ENCODE measurements at places on chromosomes 2 and 18.
A peak's percentile ranks its signal among the peaks of the same experiment; 100 is the strongest.

GRCh38 chr18:59846814-59847490, 52.8 kb upstream of the PMAIP1 start:
- DNase-seq: no peak

- DNase-seq: no peak
Measured at GRCh38 chr2:192546565-192546964, 351.8 kb upstream of the TMEFF2 start.

DNA sequence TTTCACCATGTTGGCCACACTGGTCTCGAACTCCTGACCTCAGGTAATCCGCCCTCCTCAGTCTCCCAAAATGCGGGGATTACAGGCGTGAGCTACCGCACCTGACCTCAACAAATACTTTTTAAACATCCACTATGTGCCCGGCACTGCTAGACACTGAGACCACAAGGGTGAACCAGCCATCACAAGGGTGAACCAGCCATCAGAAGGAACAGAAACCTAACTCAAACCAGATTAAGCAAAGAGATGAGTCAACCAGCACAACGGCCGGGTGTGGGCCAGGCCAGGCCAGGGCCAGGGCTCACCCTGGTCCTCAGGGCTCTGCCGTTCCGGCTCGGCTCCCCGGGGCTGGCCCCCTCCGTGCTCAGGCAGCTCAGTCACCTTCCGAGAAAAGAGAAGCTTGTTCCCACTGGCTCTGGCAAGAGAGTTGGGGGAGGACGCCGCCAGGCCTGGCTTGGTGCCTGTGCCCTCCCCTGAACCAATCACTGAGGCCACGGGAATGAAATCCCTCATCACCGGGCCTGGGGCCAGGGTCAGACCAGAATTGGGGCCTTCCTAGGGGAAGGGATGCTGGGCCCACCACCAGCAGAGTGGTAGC, 4.4 kb downstream of the TEX44 start:
- no peak for DNase-seq

DNA sequence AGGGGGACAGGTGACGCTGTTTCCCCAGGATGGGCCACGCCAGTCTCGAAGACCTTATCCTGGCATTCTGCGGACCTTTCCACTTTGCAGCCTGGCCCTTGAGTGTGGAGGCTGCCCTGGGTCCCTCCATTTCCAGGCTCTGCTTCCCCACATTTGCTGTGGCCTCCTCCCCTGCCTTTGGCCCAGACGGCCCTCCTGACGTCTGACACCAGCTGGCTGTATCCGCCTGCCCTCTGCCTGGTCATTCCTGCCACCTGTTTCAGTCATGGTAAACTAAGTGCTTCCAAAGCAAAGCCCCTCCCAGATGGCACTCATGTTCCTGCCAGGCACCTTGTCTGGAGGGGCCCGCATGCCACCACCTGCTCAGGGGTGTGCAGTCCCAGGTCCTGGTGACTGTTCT, 95.1 kb downstream of the ASB1 start:
- DNase-seq: no peak

- peak; percentile 81 for DNase-seq
Measured at GRCh38 chr2:136135921-136136906, 18.3 kb upstream of the CXCR4 start.

- no peak for DNase-seq
Measured at GRCh38 chr2:21228041-21228895, 104.5 kb downstream of the TDRD15 start.

- DNase-seq: no peak
Measured at GRCh38 chr2:101295895-101296294, 12.6 kb downstream of the RNF149 start.

- no peak for DNase-seq
Measured at GRCh38 chr2:26576565-26577441, 64.4 kb downstream of the CIB4 start.

DNA sequence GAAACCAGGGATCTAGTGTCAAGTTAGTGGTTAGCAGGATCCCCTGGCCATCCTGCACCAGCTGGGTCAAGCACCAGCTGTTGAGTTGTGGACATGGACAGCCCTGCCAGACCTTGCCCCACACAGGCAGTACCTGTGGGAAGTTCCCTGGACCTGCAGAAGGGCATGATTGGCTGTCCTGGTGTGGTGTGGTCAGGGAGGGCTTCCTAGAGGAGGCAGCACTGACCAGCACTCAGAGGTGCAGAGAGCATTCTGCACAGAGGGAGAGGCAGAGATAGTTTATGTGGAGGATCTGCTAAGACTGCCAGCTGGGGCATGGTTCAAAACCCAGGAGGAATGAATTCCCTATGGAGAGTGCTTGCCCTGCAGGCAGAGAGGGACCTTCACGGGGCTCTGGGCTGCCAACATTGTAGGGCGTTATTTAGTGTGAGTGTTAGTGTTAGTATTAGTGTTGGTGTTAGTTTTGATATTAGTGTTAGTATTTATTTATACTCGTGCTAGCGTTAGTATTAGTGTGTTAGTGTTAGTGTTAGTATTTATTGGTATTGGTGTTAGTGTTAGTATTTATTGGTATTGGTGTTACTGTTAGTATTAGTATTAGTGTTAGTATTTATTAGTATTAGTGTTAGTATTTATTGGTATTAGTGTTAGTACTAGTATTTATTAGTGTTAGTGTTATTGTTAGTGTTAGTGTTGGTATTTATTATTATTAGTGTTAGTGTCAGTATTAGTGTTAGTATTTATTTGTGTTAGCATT, 31.9 kb downstream of the TWIST2 start:
- DNase-seq: no peak

DNA sequence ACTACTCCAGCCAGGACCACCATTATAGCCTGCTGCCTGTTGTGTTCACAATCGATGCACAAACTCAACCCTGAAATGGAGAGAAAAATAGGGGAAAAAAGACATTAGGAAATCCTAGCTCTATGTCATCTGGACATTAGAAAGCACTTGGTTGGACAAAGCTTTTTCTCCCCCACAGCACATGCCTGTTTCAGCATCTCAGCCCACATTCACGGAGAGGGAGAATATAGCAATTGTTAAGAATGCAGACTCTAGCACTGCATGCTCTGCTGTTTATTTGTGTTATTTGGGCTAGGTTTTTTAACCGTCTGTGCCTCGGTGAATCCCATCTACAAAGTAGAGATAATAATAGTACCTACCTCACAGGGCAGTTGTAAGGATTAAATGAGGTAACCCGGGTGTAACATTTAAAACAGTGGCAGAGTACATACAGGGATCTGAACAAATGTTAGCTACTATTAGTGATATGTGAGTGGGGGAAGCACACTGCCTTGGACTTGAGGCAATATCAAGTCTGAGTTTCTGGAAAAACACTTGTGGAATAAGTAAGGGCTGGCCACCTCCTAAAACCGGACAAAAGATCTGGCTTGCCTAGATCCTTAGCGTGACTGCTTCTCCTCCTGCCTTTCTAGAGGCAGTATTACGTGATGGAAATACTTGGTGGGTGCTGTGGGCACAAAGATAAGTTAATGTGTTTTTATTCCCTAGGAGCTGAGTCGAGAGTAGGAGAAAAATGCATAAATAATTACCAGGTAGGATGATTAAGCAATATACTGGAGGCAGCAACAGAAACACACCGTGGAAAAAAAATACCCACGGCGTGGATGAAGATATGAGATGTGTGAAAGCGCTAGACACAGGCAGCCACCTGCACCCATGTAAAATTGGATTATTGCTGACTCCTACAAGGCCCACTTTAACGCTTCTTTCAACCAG, 1.0 kb upstream of the PPP1CB start:
- peak; percentile 14 for DNase-seq

DNA sequence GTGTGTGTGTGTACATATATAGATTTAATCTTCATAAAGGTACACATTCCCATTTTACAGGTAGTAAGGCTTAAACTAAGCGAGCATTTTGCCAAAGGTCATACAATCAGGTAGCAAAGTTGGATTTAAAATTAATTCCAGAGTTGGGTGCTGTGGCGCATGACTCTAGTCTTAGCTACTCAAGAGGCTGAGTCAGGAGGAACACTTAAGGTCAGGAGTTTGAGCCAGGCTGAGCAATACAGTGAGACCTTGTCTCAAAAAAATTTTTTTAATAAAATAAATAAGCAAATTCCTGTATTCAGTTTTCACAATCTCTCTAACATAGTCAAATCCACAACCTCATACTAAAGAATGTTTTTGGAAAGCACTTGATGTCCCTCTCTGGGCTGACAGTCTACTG, 111.5 kb upstream of the LDLRAD4 start:
- no peak for DNase-seq

DNA sequence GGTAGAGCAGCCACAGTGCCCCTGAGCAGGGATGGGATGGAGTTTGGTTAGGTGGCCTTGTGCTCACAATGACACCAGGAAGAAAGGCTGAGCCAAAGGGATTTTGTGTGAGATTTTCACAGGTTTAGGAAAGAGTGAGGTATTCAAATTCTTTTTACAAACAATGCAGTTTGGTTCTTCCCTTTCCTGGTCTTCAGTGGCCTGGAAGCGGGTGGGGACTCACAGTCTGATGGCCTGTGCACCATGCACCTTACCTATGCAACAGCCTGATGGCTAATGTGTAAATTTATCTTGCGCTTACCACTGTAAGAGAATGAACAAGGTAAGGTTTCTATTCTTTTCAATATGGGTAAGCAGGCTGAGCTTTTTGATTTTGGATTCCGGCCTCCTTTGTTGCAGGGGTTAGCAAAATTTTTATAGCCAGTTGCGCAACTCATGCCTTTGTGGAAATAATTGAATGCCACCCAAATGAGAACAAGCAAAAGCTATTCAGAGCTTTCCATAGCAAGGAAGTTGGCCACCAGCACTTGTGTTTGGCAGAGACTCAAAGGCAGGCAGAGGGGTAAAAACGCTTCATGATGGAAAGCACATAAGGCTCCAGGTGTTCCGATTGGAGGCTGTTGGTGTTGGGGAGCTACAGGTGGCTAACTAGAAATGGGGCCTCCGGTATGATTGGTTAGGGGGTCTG, 23.8 kb upstream of the IL1R2 start:
- DNase-seq: no peak

DNA sequence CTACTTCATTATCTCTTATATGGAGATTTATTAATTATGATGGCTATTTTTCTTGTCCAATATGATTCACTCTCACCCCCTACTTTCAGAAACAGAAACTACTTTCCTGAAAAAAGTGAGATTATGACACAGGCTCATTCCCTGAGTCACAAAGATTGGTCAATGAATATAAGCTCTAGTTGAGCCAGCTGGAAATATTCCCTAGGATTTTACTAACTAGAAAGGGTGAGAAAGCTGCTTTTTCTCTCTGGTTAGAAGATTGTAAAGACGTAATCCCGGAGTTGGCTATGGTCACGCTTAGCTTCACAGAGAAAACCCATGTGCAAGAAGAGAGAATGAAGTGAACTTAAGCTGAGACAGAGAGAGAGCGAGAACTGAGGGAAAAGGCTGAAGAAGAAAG, 223.7 kb upstream of the SMAD7 start:
- DNase-seq: no peak

DNA sequence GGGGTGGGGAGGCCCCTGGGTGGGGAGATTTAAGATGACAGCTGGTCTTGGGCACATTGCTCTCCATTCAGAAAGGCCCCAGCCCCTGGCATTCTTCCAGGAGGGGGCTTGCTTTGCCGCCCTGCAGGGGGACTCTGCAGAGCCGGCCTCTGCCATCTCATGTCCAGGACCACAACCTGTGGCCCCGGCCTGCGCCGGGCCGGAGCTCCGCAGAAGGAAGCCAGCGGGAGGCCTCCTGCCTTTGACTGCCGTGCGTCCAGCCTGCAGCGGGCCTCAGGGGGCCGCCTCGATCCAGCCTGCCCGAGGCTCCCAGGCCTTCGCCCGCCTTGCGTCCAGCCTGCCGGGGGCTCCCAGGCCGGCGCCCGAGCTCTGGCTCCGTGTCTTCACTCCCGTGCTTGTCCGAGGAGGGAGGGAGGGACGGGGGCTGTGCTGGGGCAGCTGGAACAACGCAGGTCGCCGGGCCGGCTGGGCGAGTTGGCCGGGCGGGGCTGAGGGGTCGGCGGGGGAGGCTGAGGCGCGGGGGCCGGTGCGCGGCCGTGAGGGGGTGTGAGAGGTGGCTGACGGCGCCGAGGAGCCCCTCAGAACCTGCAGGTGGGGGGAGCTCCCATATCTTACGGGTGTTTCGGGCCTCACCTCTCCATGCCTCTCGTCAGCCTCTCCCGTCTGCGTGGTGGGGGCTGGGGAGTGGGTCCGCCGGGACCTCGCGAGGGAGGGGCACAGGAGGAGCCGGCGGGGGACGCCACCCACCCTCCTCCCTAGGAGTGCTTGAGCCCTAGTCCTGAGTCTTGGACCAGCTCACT, 20.4 kb downstream of the GPC1 start:
- DNase-seq: no peak

GRCh38 chr2:102703305-102703704, 58.5 kb upstream of the TMEM182 start:
- DNase-seq: no peak

GRCh38 chr2:138492160-138492559, 9.4 kb upstream of the SPOPL start:
- no peak for DNase-seq

GRCh38 chr18:34772887-34773286, 62.8 kb downstream of the DTNA start:
- DNase-seq: no peak

DNA sequence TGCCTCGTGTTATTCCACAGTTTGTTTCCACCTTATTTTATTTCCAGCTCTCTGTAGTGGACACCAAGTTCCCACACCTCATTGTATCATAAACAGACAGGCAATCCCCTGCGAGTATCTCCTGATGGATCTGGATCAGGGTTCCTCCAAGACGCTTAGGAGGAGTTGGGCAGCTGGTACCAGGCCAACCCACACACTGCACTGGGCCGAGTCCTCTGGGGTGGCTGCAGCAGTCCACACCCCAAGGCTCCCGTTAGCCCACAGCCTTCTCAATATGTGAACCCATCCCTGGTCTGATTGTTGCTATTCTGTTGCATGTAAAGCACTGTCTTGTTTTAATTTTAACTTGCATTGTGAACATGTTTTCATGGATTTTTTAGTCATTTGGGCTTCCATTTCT, 178.8 kb upstream of the RAB6C start:
- no peak for DNase-seq

GRCh38 chr18:69590150-69590549, 189.5 kb downstream of the DOK6 start:
- no peak for DNase-seq

DNA sequence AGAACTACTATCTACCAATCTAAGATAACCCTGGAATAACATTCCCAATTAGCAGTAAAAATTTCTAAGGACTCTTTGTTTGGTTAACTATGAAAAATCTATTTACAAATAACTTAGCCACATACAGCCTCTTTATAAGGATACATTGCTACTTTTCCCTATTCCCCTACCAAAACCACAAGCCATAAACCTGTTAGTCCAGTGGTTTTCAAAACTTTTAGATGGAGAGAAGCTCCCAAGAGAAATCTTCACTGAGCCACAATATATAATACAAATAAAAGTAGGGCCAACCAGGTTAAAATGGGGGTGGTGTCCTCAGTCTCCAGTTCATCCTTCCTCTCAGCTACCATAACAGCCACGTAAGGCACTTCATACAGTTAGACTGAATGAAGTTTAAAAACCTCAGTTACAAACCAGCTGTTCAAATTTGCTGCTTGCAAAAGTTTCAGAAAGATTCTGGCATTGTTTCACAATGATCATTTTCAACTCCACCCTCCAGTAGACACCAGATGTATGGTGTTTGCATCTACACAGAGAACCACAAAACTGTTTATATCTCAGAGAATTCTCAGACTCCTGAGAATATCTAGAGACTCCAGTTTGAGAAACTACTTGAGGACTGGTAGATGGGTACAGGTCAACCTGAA, 26.0 kb downstream of the SOS1 start:
- DNase-seq: no peak

Measured in effector CD4-positive, alpha-beta T cell (primary cell).